M059J (cell line): ENCODE measurements at places on chromosomes 12 and 14. TPM values are rescaled to one million over a fixed set of nuclear protein-coding genes. Genes with fewer than 3 reads are reported as not detected.

CABP1 gene
- not detected in 2 replicates for total RNA-seq

MYBPC1 gene
- total RNA-seq = not detected in 2 replicates

SERPINA5 gene
- 0.05 TPM in 1 of 2 replicates, not detected in the other for total RNA-seq

CACNA1C gene
- total RNA-seq = 1.1 and 3.6 TPM in 2 replicates

KLRB1 gene
- not detected in 2 replicates for total RNA-seq

SPIC gene
- total RNA-seq = not detected in 2 replicates

LAG3 gene
- total RNA-seq = not detected in 2 replicates

BEST3 gene
- total RNA-seq = 0.02 TPM in 1 of 2 replicates, not detected in the other

PLD4 gene
- not detected in 2 replicates for total RNA-seq

FLVCR2 gene
- total RNA-seq = 0.22 TPM in 1 of 2 replicates, not detected in the other

RHOJ gene
- total RNA-seq = 1.6 and 1.8 TPM in 2 replicates

TUNAR gene
- not detected in 2 replicates for total RNA-seq

BCL11B gene
- total RNA-seq = 0.02 TPM in 1 of 2 replicates, not detected in the other

INSM2 gene
- not detected in 2 replicates for total RNA-seq

RTN1 gene
- 0.49 TPM in 1 of 2 replicates, not detected in the other for total RNA-seq

A2M gene
- total RNA-seq = 0.66 and 3.1 TPM in 2 replicates

CDK17 gene
- 19.1 and 25.8 TPM in 2 replicates for total RNA-seq

GRCh38 chr14:74821267-74821915, 54.6 kb downstream of the PROX2 start:
- no peak for DNase-seq

- DNase-seq = no peak
These were observed 460.3 kb upstream of the LRFN5 start for GRCh38 chr14:41146391-41146790.

DNA sequence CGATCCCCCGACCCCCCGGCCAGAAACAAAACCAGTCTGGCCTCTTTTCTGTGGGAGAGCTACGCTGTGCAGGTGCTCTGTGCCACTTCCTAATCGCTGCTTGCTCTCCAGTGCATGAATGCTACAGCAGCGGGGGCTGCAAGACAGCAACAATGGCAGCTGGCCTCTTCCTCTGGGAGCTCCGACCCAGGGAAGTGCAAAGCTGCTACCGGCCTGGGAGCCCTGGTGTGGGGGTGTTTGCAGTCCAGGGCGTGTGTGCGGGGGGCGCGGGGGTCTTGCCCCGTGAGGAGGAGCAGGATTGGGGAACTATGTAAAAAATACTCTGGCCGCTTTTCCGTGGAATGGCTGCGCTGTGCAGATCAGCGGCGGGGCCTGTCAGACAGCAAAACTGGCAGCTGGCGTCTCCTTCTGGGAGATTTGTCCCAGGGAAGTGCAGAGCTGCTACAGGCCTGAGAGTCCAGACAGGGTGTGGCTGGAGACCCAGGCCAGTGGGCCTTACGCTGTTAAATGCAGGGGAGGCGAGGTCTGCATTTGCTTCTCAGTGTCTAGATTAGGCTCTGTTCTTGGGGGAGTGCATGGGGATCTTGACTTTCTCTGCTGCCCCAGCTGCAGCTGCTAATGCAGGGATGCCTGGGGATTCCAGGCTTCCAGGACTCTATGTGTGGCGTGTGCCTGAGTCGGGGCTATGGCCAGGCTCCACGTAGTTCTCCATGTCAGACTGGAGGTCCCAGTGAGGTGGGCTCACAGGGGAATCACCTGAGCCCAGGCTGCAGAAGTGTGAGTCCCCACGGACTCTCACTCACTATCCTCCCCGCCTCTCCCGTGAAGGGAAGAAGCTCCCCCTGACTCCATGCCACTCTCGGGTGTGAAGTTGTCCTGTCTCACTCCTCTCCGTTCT, 344.5 kb downstream of the AEBP2 start:
- DNase-seq = no peak

GRCh38 chr14:93048843-93049242, 66.9 kb downstream of the ITPK1 start:
- no peak for DNase-seq

DNA sequence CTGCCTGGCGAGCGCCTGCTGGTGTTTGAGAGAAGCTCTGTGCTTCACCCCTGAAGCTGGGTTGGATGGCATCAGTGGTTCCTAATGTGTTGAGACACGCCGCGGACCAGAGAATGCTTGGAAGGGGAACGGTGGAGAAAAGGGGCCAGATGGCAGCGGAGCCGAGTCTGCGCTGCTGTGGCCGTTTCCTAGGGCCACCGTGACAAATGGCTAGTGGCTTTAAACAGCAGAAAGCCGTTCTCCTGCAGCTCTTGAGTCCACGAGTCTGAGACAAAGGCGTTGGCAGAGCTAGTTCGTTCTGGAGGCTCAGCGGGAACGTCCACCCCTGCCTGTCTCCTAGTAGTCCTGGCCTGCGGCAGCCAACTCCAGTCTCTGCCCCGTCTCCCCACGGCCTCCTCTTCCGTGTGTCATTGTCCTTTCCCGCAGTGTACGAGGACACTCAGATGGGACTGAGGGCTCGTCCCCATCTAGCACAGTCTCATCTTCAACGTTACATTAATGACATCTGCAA, 103.6 kb downstream of the ADGRD1 start:
- DNase-seq = no peak

GRCh38 chr12:125473501-125473900, 408.3 kb downstream of the AACS start:
- no peak for DNase-seq

- no peak for DNase-seq
These were observed 91.3 kb downstream of the EP400 start for GRCh38 chr12:132040906-132041606.

DNA sequence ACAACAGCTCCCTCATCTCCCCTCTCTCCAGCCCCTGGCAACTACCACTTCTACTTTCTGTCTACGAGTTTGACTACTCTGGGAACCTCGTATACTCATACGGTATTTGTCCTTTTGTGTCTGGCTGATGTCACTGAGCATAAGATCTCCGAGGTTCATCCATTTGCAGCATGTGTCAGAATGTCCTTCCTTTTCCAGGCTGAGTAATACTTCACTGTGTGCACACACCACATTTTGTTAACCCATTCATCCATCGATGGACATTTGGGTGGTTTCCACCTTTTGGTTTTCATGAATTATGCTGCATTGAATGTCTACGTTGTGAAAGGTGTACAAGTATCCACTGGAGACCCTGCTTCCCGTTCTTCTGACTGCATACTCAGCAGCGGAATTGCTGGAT, 24.1 kb upstream of the DLK1 start:
- DNase-seq = no peak

DNA sequence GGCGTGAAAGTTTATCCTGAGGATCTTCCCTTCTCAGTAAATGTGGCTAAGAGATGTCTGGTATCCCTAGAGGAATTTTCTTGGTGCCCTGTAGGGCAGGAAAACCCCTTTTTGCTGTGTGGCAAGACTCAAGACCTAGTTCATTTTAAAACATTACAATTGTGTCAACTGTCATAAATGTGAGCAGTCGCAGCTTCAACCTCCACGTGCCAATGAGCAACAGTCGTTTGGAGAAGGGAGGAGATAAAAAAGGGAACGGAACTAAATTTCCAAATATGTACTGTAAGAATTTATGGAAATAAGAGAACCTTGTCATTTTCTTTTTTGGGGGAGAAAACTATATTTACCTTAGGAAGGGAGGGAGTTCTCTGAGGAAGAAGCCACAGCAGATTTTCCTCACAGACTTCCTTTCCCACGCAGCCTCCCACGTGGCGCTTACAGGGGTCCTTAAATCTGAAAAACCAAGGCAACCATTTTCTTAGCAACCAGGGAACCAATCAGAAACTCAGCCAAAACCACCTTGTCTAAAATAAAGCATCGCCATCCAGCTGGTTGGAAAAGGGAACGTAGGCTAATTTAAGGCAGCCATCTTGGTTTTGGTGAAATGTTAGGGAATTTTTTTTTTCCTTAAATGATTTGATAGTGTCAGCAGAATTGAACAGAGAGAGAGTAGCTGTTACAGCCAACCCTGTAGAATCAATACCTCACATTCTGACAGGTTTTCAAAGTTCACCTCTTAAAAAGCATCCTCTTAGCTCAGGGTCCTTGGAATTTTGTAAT, 99.1 kb downstream of the FIGNL2 start:
- DNase-seq = no peak

- DNase-seq = no peak
These were observed 70.0 kb upstream of the GALNT9 start for GRCh38 chr12:132399092-132400010.

DNA sequence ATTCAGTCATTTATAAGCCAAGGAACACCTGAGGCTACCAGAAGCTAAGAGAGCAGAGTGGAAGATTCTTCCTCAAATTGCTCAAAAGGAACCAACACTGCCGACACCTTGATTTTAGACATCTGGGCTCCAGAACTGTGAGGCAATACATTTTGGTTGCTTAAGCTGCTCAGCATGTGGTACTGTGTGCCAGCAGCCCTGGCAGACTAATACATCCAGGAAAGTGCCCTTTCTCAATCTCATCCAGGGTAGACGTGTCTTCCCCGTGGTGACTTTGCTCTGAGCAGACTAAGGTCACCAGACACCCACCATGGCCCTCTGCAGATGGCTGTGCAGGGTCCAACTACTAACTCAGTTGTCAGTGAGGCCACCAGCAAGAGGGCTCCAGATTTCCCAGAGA, 122.8 kb downstream of the VRK1 start:
- DNase-seq = no peak

GRCh38 chr14:52844262-52845060, 53.1 kb upstream of the GNPNAT1 start:
- DNase-seq = no peak

DNA sequence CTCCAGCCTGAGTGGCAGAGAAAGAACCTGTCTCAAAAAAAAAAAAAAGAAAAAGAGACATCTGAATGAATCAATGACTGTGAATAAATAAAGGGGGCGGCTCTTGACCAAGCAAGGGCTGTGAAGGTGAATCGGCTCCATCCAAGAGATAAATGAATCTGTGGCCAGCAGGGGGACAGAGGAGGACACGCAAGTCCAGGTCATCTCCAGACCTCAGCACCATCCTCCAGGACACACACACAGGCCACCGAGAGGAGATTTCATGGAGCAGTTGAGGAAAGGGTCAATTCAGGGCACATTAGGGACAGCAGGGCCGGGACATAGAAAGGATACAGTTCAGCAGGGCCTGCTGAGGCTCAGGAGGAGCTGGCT, 21.6 kb downstream of the TRPV4 start:
- DNase-seq = no peak

- peak; percentile 44 for DNase-seq
These were observed 1.4 kb downstream of the ETNK1 start for GRCh38 chr12:22626406-22626805.

DNA sequence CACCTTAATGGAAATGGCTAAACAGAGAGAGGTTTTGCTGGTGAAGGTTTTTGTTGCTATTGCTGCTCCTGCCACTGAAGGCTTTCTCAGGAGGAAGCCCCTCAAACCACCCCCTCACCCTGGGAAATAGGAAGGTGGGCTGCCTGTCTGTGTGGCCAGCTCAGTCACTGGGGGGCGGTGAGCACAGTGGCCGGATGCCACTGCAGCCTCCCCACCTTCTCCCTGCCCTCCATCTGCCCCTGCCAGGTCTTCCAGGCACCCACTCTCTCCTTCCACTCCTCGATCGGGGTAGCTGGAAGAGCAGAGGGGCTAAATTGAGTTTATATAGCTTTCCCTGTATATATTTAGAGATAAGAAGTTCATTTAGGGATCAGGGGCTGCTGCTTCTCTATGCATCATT, 80.8 kb downstream of the PAPOLA start:
- no peak for DNase-seq

DNA sequence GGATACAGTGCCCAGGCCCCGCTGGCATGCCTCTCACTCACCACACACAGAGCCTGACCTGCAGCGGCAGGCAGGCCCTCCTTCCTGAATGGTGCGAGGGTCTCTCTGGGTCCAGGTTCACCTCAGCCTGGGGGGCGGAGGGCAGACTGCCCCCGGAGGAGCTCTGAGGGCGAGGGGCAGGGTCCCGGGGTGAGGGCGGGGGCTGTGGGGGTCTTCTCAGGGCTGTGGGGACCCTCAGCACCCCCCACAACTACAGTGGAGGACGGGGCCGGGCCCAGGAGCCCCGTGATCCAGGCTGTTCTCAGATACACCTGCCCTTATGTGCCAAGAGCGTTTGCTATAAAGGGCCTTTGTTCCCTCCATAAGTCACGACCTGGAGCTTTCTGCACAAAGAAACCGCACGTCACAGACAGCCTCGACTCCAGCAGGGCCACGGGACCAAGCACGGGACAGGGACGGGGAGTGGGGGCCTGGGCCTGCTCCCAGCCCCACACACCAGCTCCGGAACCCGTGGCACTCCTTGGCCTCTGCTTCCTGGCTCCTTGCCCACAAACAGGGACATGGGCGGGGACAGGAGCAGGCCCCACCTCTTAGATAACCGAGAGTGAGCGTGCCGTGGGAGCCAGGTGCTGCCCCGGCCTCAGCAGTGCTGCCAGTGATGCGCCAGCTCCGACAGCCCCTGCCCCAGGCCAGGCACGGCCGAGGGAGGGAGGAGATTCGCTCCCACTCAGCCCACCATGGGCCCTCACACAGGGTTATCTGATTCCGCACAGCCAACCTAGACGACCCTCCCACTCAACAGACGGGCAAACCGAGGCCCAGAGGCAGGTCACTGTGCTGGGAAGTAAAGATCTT, 101.9 kb downstream of the RFLNA start:
- no peak for DNase-seq

- no peak for DNase-seq
These were observed 35.2 kb upstream of the PCNX1 start for GRCh38 chr14:70871863-70872677.

GRCh38 chr12:51152953-51153352, 20.0 kb downstream of the TFCP2 start:
- no peak for DNase-seq

GRCh38 chr14:72970058-72970630, 43.9 kb downstream of the DCAF4 start:
- no peak for DNase-seq

DNA sequence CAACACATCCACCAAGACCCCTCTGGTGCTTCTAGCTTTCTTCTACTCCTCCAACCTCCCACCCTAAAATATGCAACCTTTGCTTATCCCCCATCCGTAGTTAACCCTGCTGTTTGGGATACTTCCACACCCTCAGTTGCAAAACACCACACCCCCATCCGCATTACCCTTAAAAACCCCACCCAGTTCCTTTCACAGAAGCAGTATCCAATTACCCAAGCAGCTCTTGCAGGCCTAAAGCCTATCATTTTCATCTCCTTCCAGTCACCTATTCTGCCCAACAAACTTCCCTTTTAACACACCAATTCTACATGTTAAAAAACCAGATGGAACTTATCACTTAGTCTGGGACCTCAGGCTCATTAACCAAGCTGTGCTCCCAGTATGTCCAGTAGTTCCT, 88.2 kb downstream of the TMTC3 start:
- no peak for DNase-seq

GRCh38 chr14:101731187-101732080, 30.1 kb upstream of the PPP2R5C start:
- DNase-seq = peak; percentile 87

GRCh38 chr12:67692966-67693365, 44.4 kb downstream of the DYRK2 start:
- DNase-seq = no peak
